CD8-positive, alpha-beta memory T cell (primary cell): ENCODE measurements at places on chromosomes 7 and 10.

DNA sequence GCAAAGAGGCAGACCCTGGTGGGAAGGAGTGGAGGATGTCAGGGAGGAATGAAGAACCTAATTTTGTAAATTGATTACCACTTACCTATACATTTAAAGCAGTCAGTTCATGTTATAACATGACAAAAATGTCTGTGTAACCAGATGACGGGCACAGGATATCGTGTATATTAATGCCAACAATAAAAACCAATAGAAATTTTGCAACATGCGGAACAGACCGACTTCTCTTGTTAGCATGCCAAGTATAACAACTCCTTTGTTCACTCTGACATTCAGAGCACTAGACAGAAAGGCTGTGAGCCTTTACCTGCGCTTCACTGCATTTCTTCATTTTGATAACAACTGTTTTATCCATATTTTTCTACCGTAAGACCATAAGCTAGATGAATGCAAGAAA, 29.9 kb downstream of the CDK6 start:
- DNase-seq, result no peak
- no peak overlapping the region for H3K4me3 ChIP-seq
- no peaks in the 10 kb centered on the region for H3K27me3 ChIP-seq
- H3K36me3 ChIP-seq, result no peaks in the 10 kb centered on the region
- peaks cover 13% of the 10 kb centered on the region for H3K4me1 ChIP-seq

DNA sequence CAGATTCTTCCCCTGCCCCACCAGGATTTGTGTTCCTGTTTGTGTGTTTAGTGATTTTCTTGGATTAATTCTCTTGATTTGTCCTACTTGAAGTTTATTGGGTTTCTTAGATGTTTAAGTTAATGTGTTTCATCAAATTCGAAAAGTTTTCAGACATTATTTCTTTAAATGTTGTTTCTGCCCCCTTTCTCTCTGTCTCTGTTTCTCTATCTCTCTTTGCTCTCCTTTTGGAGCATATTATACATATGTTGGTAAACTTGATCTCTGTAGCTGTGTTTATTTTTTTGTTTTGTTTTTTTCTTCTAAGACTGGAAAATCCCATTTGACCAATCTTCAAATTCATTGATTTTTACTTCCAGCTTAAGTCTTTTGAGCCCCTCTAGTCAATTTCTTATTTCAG, 115.6 kb downstream of the ZNF277 start:
- H3K4me1 ChIP-seq, result no peaks in the 10 kb centered on the region
- H3K36me3 ChIP-seq, result no peaks in the 10 kb centered on the region
- no peak overlapping the region for H3K4me3 ChIP-seq
- no peaks in the 10 kb centered on the region for H3K27me3 ChIP-seq
- H3K27ac ChIP-seq, result no peak overlapping the region

GRCh38 chr7:22728401-22729029, 1.5 kb downstream of the IL6 start:
- H3K27me3 ChIP-seq, result peaks cover under 1% of the 10 kb centered on the region
- H3K4me3 ChIP-seq, result no peak overlapping the region
- DNase-seq, result no peak
- H3K27ac ChIP-seq, result no peak overlapping the region

GRCh38 chr7:97819161-97819560, 53.0 kb downstream of the ASNS start:
- H3K4me3 ChIP-seq, result no peak overlapping the region
- H3K27ac ChIP-seq, result no peak overlapping the region
- no peaks in the 10 kb centered on the region for H3K27me3 ChIP-seq
- no peaks in the 10 kb centered on the region for H3K36me3 ChIP-seq

DNA sequence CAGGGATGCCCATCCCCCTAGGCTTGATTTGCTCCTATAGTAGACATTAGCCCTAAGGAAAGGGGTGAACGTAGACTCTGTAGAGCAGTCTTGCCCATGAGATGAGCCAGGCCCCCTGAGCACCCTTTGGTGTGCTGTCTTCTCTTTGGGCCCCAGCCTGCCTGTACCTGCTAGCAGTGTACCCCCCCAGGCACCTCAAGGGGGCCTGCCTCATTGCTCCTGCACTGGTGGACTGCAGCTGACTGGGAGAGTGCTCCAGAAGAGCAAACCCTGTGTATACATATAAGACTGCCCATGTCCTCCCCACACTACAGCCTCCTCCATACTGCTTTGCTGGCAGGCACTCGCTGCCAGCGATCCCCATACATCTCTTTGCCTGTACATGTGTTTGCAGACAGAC, 206.7 kb downstream of the PCDH15 start:
- DNase-seq, result no peak
- no peak overlapping the region for H3K27ac ChIP-seq
- H3K27me3 ChIP-seq, result no peaks in the 10 kb centered on the region
- H3K4me1 ChIP-seq, result no peaks in the 10 kb centered on the region

GRCh38 chr10:79372871-79373270, 25.6 kb downstream of the PPIF start:
- H3K27ac ChIP-seq, result no peak overlapping the region
- H3K4me1 ChIP-seq, result peaks cover 5% of the 10 kb centered on the region
- H3K36me3 ChIP-seq, result no peaks in the 10 kb centered on the region
- DNase-seq, result no peak

- peaks cover 34% of the 10 kb centered on the region for H3K4me1 ChIP-seq
- H3K27ac ChIP-seq, result no peak overlapping the region
- no peak overlapping the region for H3K4me3 ChIP-seq
- no peaks in the 10 kb centered on the region for H3K36me3 ChIP-seq
Observed at GRCh38 chr7:4698707-4699275, 16.7 kb downstream of the FOXK1 start.

DNA sequence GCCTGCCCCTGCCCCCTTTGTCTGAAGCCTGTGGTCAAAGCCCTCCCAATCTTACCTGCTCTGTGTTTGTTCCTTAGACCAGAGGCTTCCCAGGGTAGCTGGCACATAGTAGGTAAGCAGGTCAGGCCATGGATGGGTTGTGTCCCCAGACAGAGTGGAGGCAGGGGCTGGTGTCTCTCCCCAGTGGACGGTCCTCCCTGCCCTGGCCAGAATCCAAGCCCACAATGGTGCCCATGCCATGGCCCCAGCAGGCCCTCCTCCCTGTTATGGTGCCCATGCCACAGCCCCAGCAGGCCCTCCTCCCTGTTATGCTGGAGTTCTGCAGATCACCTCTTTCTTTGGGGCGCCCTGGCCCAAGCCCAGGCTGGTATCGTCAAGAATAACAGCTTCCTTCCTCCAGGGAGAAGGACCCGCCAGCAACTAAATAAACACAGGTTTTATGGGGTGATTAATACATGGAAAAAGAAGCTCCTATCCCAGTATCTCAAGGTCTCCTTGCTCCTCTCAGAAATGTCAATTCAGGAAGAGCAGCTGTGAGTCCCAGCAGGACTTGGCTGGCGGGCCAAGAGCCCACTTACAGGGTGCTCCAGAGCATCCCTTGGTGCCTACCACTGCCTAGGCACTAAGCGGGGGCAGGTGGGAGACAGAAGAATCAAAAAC, 82.0 kb downstream of the NEURL1 start:
- H3K27me3 ChIP-seq, result no peaks in the 10 kb centered on the region
- DNase-seq, result no peak
- H3K4me1 ChIP-seq, result no peaks in the 10 kb centered on the region
- H3K27ac ChIP-seq, result no peak overlapping the region
- H3K36me3 ChIP-seq, result no peaks in the 10 kb centered on the region

DNA sequence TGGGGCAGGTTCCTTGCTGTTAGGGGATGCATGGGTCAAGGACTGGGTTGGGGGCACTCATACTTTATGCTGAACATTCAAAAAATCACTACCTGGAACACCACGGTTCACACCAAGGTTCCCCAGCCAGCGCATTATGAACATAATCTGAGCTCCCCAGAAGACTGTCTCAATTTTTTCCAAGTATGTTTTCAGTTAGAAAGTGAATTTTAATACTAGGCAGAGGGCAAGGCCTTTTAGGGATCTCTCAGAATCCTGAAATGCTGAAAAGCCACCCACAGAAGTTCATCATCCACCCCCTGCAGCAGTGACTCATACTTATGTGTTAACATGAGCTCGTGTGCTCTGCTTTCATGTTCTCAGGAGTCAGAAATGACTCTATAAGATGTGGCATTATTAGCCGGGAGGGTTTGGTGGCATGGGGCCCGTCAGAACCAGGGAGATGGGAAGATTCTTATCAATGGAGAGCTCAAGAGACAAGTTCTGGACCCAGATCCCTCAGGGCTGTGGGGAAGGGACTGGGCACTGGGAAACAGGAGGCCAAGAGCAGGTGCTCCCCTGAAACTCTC, 185.2 kb upstream of the ITGB1 start:
- no peak overlapping the region for H3K27ac ChIP-seq
- no peak for DNase-seq
- H3K4me3 ChIP-seq, result no peak overlapping the region
- H3K27me3 ChIP-seq, result no peaks in the 10 kb centered on the region

GRCh38 chr10:88991161-88991898, 732 bp downstream of the FAS start:
- peaks cover 73% of the 10 kb centered on the region for H3K4me1 ChIP-seq
- no peaks in the 10 kb centered on the region for H3K36me3 ChIP-seq
- H3K27me3 ChIP-seq, result no peaks in the 10 kb centered on the region
- DNase-seq, result peak; percentile 72

DNA sequence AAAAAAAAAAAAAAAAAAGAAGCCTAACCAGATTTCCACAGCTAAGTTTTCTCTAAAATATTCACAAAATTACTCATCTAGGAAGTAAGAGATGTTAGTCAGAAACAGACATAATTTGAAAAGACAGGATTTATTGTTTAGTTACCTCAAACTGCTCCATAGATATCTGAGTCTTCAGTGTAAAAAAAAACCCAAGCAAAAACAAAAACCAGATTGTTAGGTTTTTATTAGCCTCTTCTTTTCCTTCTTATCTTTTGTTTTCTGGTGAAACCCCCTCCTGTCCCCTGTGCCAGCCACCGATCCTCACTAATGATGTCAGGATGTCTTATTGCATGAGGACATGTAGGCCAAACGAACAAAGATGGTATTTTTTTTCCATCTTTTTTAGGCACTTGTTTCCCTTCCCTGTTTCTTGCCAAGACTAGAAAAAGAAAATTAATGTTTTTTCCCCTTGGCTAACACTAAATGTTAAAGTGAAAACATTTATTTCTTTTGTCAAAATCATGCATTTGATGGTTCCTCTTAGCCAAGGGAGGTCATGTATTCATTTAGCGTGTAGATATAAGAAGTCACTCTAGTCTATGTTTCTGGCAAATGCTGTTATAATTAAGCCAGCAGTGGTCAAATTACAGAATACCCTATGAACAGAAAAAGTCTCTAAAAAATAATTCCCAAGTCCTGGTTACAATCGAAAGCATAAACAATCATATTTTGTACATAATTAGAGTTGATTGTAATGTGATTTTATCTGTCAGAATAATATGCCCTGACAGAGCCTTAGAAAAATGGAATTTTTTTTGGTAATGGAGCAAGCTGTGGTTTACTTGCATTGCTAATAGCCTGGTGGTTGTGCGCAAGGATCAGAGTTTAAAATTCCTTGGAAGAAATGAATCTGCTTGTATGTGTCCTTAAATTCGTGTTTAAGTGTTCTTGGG, 702.4 kb upstream of the FZD8 start:
- no peaks in the 10 kb centered on the region for H3K27me3 ChIP-seq
- H3K36me3 ChIP-seq, result no peaks in the 10 kb centered on the region
- H3K27ac ChIP-seq, result no peak overlapping the region
- no peaks in the 10 kb centered on the region for H3K4me1 ChIP-seq
- no peak for DNase-seq
- H3K4me3 ChIP-seq, result no peak overlapping the region

DNA sequence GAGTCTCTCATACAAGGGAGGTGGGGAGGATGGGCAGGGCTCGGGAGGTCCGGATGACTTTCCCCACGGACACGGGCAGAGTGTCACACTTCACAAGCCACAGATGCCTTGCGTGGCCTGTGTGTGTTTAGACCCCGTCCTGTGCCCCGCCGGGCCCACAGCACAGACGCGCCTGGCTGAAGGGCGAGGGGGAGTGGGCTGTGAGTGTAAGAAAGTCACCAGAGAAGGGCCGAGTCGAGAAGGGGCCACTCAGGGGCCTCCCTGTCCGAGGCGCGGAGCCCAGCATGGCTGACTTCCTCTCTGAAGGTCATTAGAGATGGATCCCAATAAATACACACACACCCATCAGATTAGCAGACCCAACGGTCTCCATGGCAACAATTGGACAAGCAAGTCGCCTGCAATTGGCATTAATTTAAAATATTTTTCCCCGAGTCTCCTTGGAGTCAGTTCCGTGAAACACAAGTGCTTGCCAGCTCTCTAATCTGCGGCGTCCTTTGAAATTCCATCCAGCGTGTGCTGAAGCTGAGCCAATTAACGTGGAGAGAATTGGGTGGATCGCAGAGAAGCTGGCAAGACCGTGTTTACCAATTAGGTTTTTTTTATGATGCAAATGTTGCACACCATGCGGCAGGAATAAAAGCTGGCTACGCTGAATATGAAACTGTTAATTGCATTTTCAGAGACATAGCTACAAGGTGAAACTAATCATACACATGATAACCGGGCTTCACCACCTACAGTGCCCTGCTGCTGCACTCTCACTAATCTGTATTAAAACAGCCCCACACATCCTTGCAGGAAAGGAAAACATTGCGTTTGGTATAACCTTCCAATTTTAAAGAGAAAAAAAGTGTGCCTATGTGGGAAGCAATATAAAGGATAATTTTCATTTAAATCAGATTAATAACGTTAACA, 571.2 kb downstream of the PTPRN2 start:
- DNase-seq, result no peak
- H3K27ac ChIP-seq, result no peak overlapping the region
- H3K27me3 ChIP-seq, result no peaks in the 10 kb centered on the region
- H3K4me1 ChIP-seq, result no peaks in the 10 kb centered on the region

DNA sequence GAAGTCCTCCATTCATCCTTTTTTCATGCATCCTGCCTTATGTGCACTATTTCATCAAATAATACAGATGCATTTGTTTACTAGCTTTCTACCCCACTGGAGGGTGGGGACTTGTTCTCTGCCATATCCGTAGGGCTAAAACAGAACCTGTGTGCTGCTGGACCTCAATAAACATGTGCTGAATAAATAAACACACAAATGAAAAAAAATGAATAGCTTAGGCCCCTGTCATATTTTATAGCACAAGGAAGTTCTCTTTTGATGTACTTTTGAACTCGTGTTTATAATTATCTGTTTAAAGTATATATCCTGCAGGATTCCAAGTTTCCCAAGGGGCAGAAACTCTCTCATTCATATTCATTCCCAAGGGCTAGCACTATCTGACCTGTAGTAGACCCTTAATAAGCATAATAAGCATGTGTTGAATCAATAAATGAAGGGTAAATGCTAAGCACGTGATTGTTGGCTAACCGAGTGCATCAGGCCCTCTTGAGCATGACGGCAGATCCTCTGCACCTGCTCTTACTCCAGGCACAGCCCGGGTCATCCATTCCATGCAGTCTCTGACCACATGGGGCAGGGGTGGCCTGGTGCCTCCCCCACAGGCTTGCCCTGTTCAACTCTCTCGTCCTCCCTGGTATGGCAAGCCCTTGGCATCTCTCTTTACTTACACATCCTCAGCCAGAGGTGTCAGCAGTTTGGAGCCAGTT, 474.1 kb upstream of the ZMIZ1 start:
- no peak overlapping the region for H3K27ac ChIP-seq
- H3K36me3 ChIP-seq, result no peaks in the 10 kb centered on the region
- H3K4me1 ChIP-seq, result no peaks in the 10 kb centered on the region
- H3K4me3 ChIP-seq, result no peak overlapping the region
- no peak for DNase-seq
- H3K27me3 ChIP-seq, result no peaks in the 10 kb centered on the region

GRCh38 chr10:69337296-69338132, 59.2 kb downstream of the HK1 start:
- H3K36me3 ChIP-seq, result no peaks in the 10 kb centered on the region
- no peak overlapping the region for H3K27ac ChIP-seq
- DNase-seq, result no peak

GRCh38 chr10:59234816-59235429, 58.5 kb downstream of the PHYHIPL start:
- H3K4me3 ChIP-seq, result no peak overlapping the region
- H3K36me3 ChIP-seq, result no peaks in the 10 kb centered on the region
- no peaks in the 10 kb centered on the region for H3K27me3 ChIP-seq
- H3K27ac ChIP-seq, result no peak overlapping the region
